Activated CD8-positive, alpha-beta memory T cell treated with anti-CD3 and anti-CD28 coated beads, Interleukin-2, amount 10 ng/mL, durations not matched to agents 7 days and 5 days (primary cell): ENCODE measurements at places on chromosomes 13 and 19.

DNA sequence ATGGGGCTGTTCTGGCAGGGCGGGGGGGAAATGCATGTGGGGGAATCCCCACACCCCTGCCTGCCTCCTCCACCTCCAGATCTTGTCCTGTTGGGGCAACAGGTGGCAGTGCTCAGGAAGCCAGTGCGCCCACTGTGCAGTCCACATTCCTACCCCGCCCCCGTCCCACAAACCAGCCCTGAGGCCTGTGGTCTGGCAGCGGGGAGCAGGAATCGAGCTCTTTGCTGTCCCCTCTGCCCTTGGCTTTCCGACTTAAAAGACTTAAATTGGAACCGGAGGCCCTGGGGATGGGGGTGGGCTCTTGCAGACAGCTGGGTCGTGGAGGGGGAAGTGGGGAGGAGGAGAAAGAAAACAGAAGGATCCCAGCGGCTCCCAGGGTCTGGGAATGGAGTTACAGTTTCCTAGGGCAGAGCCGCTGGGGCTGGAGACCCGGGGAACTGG is 4.3 kb downstream of the NANOS3 start:
- peak; percentile 61 for DNase-seq

GRCh38 chr19:29563486-29564101 is 37.8 kb downstream of the VSTM2B start:
- no peak for DNase-seq

GRCh38 chr19:51799034-51799773 is 4.2 kb downstream of the FPR3 start:
- DNase-seq: no peak

- DNase-seq: no peak
These were observed 4.2 kb downstream of the ATP4A start for GRCh38 chr19:35559281-35559659.

- DNase-seq: no peak
These were observed 47.5 kb downstream of the COLGALT1 start for GRCh38 chr19:17602872-17603510.

DNA sequence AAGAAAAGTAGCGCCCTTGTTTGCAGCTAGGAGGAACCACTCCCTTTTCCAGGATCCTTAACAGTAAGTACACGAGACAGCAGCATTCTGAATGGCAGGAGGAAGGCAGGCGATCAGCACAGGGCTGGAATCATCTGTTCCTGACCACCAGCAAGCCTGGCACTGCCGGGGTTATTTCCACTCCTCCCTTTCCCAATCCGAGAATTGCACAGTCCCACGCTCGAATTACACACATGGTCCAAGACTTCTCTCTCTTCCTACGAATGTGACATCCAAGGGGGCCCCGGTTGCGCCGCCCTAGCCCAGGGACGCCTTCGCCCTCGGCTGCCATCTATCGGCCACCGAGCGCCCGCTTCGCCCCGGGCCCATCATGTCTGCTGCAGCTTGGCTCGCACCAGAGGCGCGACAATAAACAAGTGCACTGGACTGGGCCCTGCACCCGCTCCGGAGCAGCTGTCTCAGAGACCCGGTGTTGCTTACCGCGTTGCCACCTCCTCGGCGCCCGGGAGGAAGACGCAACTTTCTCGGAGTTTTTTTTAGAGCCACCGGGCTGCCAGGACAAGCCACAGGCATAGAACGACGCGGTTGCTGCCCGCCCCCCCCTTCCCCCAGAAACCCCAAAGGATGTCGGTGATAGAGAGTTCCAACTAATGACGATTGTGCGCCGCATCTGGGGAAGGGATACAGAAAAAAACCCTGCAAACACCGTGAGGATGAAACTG is at the start of gene SLITRK5:
TSS of gene SLITRK5 (plus strand) at position 341 of the 722 bp plus-strand sequence. CDS start 4,018 bp downstream, outside the sequence.
- DNase-seq: peak; percentile 65

DNA sequence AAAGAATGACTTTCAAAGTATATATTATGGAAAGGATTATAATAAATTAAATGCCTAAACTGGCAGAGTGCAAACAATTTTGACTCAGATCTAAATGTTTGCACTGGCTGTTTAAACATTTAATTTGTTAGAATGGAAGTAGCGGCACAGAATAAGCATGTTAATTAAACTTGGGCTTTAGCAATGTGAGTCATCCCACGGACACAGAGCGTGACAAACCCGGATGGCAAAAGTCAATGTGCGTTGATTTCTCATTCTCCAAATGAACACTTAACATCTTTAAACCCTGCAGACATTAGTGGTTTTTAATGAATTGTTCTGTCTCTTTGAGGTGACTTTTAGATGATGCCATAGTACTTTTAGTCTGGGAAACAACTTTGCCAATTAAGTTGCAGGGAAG is 38.4 kb downstream of the PCDH8 start:
- no peak for DNase-seq

- DNase-seq: no peak
These were observed 19.2 kb downstream of the AKAP8L start for GRCh38 chr19:15399635-15400034.

GRCh38 chr19:18044825-18045304 is 36.9 kb downstream of the ARRDC2 start:
- DNase-seq: peak; percentile 98

- no peak for DNase-seq
These were observed 83.0 kb upstream of the FNDC3A start for GRCh38 chr13:48892688-48893075.

- no peak for DNase-seq
These were observed 221.1 kb downstream of the DNAJC15 start for GRCh38 chr13:43244481-43244880.

GRCh38 chr13:20465218-20465879 is 60.3 kb downstream of the CRYL1 start:
- DNase-seq: no peak

DNA sequence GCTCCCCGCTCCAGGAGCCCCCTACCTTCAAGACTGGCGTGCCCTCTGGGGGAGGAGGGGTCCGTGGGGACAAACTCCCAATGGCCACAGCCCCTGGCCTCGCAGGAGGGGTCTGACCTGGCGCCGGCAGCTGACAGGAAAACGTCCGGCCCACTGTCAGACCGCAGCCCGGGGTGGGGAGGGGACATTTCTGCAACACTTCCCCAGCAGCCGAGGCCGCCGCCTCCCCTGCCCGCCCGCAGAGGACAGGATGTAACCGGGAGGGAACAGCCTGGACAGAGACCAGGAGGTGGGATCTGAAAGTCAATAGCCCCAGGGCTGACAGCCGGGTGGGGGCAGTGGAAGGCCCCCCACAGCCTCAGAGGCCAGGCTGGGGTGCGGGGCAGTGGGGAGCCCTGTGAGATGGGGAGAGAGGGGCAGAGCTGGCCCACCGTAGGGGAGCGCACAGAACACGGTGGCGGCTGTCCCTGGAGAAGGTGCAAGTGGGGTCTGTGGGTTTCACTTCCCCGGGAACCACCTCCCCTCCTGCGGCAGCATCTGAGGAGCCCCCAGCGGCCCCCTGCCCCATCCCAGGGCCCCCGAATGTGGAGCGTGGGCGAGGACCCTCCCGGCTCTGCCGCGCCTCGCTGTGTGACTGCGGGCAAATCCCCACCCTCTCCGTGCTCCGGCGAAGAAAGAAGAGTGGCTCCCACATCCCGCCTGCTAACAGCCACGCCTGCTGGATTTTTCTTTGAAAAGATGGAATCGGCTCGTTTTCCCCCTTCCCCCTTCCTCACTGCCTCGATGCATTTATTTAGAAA is at the start of gene PEAK3:
TSS of gene PEAK3 (minus strand) at position 114 of the 800 bp plus-strand sequence. CDS start 1,244 bp downstream, outside the sequence.
- DNase-seq: peak; percentile 78

DNA sequence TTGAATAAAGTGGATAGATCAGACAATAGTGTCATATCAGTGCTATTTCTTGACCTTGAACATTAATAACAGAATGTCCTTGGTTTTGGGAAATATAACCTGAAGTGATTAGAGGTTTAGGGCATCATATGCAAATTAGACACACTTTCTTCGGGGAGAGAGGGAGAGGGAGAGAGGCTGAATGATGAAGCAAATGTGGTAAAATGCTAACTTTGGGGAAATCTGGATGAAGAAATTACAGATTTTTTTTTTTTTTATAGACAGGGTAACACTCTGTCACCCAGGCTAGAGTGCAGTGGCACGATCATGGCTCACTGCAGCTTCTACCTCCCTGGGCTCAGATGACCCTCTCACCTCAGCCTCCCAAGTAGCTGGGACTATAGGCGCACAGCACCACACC is 3.9 kb upstream of the NCR1 start:
- DNase-seq: no peak

GRCh38 chr13:44195245-44195644 is 178.4 kb upstream of the SERP2 start:
- peak; percentile 50 for DNase-seq

DNA sequence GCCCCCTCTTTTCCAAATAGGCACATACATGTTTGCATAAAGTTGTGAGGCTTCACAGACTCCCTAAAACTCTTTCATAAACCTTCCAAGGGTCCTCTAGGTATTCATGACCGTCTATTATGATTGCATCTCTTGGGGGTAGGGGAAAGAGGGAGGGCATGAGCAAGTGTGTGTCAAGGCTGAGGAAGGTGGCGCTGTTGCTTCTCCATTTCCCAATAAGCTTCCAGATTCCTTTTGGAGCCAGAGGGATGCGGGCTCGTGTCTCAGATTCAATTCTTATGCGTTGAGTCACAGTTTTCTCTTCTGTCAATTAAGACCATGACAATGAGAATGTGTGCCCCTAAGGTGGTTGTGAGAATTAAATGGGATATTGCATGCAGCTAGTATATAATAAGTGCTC is 51.0 kb upstream of the CYP2A7 start:
- DNase-seq: no peak

DNA sequence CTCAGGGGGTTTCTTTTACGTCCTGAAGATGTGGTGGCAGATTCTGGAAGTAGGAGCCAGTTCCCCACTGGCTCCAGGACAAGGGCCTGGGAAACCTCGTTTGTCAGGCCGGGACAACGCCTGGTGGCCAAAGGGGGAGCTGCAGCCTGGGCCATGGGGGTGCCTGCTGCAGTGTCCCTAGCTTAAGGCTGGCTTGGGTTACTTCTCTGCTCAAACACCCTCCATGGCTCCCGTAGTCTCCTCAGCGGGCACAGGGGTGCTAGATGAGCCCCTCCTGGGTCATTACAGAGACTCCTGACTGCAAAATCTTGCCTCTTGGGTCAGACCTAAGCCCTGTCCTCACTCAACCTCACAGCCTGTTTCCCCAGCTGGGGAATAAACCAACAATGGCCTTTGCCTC is 14.7 kb downstream of the CILP2 start:
- DNase-seq: no peak

DNA sequence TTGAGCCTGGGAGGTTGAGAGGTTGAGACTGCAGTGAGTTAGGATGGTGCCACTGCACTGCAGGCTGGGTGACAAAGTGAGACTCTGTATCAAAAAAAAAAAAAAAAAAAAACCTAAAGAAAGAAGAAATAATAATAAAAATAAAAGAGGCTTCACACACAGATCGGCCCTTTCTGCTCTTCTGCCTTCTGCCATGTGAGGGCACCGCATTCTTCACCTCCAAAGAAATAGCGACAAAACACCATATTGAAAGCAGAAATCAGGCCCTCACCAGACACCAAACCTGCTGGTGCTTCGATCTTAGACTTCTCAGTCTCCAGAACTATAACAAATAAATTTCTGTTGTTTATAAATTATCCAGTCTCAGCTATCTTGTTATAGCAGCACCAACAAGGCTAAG is 3.0 kb downstream of the ZNF649 start:
- DNase-seq: no peak

DNA sequence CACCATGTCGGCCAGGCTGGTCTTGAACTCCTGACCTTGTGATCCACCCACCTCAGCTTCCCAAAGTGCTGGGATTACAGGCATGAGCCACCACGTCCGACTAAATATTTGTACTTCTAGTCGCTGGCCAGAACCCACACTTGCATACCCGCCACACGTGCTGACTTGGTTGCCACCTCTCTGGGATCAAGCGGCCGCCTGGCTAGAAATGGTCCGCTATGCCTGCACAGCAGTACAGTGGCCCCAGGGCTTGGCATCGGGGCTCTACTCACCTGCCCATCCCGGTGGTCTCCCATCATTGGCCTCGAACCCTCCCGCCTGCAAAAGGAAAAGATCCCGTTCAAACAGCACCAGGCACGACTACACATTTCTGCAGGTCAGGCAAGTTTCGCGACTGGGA is 23.7 kb upstream of the TINCR start:
- no peak for DNase-seq

DNA sequence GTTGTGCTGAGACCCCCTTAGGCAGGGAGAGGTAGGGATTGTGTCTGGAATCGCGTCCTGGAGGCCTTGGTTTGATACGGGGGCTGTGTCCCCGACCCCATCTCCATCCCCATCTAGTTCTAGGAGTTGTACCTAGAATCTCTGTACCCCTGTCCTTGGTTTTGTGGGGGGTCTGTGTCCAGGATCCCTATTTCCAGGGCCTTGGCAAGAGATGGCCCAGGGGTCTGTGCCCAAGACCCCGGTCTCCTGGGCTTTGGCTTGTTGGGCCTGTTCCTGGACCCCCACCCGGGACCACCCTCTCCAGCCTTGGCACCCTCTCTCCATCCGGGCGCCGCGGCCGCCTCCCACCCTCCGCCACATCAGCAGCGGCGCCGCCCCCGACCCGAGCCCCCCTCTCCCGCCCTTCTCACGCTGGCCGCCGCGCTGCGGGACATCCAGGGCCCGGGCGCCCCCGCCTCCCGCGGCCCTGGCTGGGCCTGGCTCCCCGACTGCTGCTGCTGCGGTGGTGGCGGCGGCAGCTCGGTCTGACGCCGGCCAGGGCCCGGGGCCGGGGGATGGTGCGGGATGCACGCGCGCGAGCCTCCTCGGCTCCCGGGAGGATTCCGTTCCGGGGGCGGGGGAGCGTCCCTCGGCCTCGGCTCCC is at the start of gene NUMBL:
TSS of gene NUMBL (minus strand) at position 602 of the 643 bp plus-strand sequence. CDS start at position 434, 168 bp downstream.
- DNase-seq: no peak

DNA sequence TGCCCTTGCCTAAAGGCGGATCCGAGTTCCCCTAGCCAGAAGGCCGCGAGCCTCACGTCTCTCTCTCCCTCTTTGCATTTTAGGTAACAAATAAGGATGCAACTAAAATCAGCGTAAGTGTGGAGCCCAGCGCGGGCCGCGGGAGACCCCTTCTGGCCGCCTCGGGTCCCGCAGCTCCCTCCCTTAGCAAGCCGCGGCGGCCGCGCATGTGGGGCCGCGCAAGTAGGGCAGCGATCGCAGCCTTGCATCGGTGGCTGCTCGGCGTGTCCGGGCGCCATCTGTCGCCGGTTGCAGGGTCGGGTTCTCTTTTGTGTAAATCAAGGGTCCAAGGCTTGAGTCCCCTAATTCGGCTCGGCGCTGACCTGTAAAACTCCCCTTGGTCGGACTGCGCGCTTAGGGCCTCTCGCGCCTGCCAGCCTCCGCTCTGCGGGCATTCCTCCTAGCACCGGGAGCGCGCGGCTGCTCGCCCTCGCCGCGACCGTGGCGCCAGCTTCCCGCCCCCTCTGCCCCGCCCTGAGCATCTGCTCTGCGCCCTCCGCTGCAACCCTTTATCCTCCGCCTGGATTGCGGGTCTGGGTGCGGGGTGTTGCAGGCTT is 2.7 kb downstream of the VSTM2B start:
- peak; percentile 80 for DNase-seq

DNA sequence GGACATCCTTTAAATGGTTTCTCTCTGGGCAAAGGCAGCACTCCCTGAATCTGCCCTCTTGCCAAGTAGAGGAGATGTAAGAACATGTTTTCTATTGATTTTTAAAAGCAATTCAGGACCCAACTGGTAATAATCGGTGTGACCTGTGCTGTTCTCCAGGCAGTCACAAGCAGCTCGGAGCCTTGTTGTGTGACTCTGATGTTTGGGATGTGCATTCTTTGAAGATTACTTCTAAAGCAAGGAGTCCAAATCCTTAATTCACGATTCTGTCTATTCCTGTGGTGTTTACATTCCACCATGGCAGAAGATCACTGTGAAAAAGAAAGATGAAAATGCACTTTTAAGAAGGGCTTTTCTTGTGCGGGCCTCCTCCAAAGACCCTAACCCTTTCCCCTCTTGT is 122.3 kb upstream of the ZNF536 start:
- DNase-seq: no peak
